ENCODE measurements at places on chromosomes 6 and 20. TPM values are rescaled to one million over a fixed set of nuclear protein-coding genes. Genes with fewer than 3 reads are reported as not detected.

The LPA gene
- not detected for total RNA-seq

The OR12D3 gene
- total RNA-seq, result not detected

The PRRT1 gene
- 1.5 TPM for total RNA-seq

The FRK gene
- not detected for total RNA-seq

The TUBB1 gene
- total RNA-seq, result not detected

The PRDM13 gene
- not detected for total RNA-seq

DNA sequence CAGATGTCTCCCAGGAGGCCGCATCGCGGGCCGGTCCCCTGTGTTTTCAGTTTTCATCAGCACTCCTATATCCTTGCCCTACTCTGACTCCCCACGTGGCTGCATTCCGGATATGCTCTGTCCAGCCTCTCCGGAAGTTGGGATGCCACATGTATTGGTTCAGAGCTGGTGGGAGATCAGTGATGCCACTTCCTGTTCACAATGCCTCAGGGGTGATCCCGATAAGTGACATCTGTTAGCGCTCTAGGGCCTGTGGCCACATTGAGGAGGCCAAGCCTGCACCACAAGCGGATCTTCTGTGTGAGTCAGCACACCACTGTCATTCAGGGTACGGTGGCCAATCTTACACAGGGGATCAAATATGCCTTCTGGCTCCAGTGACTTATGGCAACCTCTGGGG lies 57.8 kb downstream of the PPP1R3G start:
- H3K36me3 ChIP-seq, result no peaks in the 10 kb centered on the region
- no peak for DNase-seq
- no peak overlapping the region for H3K4me3 ChIP-seq
- no peaks in the 10 kb centered on the region for H3K27me3 ChIP-seq
- H3K4me1 ChIP-seq, result no peaks in the 10 kb centered on the region

DNA sequence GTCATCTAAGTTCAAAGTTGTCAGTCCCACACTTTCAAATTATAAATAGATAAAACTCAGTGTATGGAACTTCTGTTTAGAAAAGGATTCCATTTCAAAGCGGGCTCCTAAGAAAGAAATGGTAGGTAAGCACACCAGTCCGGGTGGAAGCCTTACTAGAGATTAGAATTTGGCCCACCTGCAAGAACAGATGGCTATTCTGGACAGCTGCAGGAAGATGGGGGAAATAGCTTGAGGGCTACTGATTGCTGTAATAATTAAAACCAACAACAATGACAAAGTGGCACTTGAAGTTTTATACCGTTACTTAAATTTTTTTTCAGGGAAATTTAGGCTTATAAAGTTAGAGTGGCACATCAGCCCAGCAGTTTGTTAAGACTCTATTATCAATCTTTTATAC lies 83.3 kb downstream of the HIVEP2 start:
- no peak for DNase-seq
- H3K36me3 ChIP-seq, result no peaks in the 10 kb centered on the region
- no peak overlapping the region for H3K4me3 ChIP-seq

DNA sequence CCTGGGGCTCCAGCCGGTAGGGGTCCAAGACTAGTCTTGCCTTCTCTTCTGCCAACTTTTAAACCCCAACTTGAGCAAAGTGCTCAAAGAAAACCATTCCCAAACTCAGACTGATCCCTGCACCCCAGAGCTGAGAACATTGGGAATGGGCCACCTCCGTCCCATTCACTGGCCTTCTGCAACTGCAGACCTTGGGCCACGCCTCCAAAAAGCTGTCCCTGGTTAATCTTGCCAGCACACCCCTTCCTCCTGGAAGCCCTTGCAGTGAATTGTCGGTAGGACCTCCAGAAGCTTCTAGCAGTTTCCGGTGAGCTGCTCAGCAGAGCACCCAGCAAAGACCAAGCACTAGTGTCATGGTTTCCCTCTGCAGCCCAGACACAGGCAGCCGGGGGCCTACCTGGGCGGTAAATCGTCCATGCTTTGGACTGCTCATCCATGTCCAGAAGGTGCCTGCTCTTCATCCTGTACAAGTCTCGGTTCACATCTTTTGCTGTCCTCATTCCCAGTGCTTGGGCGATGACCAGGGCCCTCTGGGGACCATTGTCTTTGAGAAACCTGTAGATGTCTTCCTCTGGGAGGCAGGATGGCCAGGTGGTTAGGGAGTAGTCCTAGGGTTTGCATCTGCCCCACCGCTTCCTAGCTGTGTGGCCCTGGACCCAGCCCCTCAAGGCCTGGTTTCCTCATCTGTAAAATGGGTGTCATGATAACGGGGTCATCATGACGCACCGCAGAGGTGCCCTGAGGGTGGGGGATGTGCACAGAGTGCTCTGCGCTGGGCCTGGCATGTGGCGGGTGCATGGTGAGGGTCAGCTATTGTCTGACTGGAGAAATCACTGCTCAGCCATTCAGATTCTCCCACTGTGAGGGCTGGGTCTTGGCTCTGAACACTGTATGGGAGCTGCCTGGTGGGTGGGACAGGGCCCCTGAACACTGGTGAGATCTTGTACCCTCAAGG lies 5.5 kb downstream of the ZBP1 start:
- H3K4me3 ChIP-seq, result no peak overlapping the region
- peaks cover 57% of the 10 kb centered on the region for H3K36me3 ChIP-seq
- DNase-seq, result no peak
- peaks cover 54% of the 10 kb centered on the region for H3K4me1 ChIP-seq
- H3K27me3 ChIP-seq, result no peaks in the 10 kb centered on the region
- H3K27ac ChIP-seq, result no peak overlapping the region

DNA sequence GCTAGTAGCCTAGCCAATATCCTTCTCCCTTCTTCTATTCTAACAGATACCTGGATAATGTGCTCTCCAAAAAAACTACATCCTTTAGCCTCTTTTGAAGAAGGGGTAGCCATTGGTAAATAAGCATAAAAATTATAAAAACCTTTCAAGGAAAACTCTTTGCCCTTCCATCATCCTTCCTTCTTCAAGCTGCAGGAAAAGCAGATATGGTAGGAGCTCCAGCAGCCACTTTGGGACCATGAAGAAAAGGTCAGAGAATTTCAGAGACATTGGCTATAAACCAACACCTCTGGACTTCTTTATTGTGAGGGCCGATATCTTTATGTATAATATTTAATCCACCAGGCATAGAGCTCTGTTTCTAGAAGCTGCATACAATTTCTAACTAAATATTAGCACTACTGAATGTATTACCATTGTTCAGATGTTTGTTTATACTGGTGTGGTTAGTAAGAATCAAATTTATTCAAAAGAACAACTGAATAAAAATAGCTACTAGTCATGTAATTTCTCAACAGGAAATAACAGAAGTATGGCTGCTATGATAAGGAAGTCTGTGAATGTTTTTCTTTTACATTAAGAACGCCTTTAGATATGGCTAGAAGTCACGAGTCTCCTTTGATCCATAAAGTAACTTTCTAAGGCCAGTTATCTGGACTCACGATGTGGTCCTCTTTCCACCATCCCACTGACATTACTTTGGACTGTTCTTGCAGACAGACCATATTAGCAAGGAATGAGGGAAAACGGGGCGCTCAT lies 32.2 kb downstream of the MYLK4 start:
- no peaks in the 10 kb centered on the region for H3K27me3 ChIP-seq
- DNase-seq, result no peak
- H3K27ac ChIP-seq, result no peak overlapping the region
- H3K36me3 ChIP-seq, result no peaks in the 10 kb centered on the region
- H3K4me1 ChIP-seq, result no peaks in the 10 kb centered on the region
- no peak overlapping the region for H3K4me3 ChIP-seq

DNA sequence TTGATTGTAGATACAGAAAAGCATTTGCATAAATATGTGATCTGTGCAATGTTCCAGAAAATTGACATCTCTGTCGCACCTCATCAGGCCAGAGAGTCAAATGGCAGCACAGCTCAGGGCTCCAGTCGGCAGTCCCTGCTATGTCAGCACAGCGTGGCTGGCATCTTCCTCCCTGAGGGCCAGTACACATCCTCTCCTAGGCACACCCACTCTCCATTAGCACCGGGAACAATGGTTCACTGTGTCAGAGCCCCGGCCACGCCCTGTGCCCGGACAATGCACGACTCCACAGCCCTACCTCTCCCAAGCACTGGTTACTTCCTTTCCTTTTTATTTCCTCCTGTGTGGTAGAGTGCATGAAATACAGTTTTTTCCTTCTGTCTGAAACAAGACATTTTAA lies 114.9 kb downstream of the FOXC1 start:
- no peaks in the 10 kb centered on the region for H3K36me3 ChIP-seq
- DNase-seq, result no peak
- H3K4me1 ChIP-seq, result no peaks in the 10 kb centered on the region
- no peak overlapping the region for H3K27ac ChIP-seq
- no peak overlapping the region for H3K4me3 ChIP-seq

- H3K4me1 ChIP-seq, result no peaks in the 10 kb centered on the region
- no peaks in the 10 kb centered on the region for H3K27me3 ChIP-seq
- H3K36me3 ChIP-seq, result no peaks in the 10 kb centered on the region
- no peak overlapping the region for H3K4me3 ChIP-seq
Measured at GRCh38 chr6:145546265-145546664, 189.1 kb downstream of the EPM2A start.

DNA sequence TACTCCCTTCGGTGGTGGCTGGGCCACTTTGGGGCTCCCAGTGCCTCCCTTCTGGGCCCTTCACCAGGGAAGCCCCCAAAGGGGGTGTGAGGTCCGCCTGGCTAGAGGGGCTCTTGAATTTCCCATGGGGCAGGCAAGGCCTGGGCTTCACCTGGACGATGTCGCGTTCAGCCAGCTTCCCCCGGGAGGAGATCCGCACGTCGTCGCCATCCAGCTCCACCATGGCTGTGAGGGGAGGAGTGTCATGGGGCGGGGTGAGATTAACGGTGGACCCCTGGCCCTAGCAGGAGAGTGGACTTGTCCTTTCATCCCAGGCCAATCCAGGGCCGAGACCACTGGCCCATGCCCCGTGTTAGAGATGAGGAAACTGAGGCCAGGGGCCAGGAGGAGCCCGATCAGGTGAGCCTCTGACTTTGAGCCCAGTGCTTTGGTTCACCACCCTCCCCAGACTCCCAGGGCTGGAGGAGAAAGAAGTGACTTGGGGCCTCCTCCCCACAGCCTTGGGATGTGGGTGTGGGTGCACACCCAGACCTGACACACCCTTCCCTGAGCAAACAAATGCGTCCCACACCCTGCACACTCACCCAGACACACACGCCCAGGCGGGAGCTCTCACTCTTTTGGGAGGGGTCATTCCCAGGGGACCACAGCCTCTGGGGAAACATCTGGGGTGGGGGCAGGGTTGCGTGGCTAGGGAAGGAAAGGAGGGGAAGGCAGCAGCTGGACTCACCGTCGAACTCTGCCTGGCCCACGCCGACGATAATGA lies 46.1 kb downstream of the RAB44 start:
- no peaks in the 10 kb centered on the region for H3K36me3 ChIP-seq
- no peak overlapping the region for H3K27ac ChIP-seq
- peaks cover 21% of the 10 kb centered on the region for H3K4me1 ChIP-seq
- no peaks in the 10 kb centered on the region for H3K27me3 ChIP-seq
- no peak for DNase-seq

GRCh38 chr20:25374842-25375241 lies 15.8 kb downstream of the ABHD12 start:
- no peaks in the 10 kb centered on the region for H3K27me3 ChIP-seq
- no peak overlapping the region for H3K27ac ChIP-seq
- H3K4me3 ChIP-seq, result no peak overlapping the region
- H3K4me1 ChIP-seq, result no peaks in the 10 kb centered on the region

DNA sequence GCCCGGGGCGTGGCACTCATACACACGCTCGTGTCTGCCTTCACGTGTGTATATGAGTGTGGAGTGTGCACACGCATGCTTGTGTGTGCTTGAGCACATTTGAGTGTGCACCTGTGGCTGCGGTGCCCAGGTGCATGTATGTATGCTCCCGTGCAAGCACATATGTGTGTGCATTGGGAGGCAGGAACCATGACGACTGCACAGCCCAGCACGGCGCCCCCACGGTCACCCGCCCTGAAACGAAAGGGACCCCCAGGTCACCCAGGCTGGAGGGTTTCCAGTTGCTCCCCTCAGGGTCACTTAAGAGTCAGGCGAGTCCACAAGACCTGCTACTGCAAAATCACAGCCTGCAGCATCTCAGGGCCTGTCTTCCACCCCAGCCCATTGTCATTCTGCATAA lies 94.7 kb downstream of the YTHDF1 start:
- no peaks in the 10 kb centered on the region for H3K36me3 ChIP-seq
- H3K27ac ChIP-seq, result no peak overlapping the region
- no peaks in the 10 kb centered on the region for H3K27me3 ChIP-seq
- H3K4me3 ChIP-seq, result no peak overlapping the region
- no peak for DNase-seq

GRCh38 chr6:131929976-131930375 lies 21.2 kb downstream of the CCN2 start:
- DNase-seq, result no peak
- H3K27me3 ChIP-seq, result no peaks in the 10 kb centered on the region
- H3K4me1 ChIP-seq, result no peaks in the 10 kb centered on the region
- H3K36me3 ChIP-seq, result no peaks in the 10 kb centered on the region

DNA sequence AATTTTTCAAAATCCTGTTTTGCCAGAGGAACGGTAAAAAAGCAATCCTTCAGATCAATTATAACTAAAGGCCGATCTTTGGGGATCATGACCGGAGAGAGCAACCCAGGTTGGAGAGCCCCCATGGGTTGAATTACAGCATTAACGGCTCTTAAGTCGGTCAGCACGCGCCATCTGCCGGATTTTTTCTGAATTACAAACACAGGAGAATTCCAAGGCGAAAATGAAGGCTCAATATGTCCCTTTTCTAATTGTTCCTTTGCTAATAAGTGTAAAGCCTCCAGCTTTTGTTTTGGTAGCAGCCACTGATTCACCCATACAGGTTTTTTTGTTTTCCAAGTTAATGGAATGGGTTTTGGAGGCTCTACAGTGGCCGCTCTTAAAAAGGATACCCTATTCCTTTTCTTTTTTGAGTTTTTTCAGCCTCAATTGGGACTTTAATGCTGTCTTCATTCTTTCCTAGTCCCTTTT lies 16.9 kb upstream of the PTCRA start:
- DNase-seq, result peak; percentile 74
- H3K4me1 ChIP-seq, result peaks cover 8% of the 10 kb centered on the region
- no peaks in the 10 kb centered on the region for H3K27me3 ChIP-seq
- H3K27ac ChIP-seq, result no peak overlapping the region
- no peaks in the 10 kb centered on the region for H3K36me3 ChIP-seq
- no peak overlapping the region for H3K4me3 ChIP-seq

DNA sequence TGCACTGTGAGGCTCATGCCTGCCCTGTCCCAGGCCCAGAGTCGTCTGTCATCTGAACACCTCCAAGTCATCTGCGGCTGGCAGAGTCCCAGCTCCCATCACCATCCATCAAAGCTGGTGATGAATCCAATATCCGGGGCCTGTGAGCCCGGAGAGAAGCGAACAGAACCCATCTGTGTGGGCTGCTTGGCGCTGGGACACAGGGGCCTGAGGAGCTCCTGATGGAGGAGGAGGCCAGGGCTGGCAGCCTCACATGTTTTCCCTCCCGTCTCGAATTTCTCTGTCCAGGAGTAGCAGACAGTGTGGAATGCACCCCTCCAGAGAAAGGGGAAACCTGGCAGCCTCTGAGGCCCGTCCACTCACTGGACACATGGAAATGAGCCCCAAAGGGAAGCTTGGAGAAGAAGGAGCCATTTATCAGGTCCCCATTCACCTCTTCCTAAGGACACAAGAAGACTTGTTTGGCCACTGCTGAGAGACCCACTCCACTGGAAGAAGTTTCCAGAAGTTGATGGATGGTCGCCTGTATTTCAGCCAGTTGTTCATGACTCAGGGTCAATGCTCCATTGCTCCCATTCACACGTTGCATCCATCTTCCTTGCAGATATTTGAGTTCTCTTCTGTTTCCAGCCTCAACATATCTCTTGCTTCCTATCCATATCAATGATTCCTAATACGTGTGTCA lies 307.5 kb upstream of the SULF2 start:
- H3K4me3 ChIP-seq, result no peak overlapping the region
- H3K4me1 ChIP-seq, result no peaks in the 10 kb centered on the region
- no peak for DNase-seq
- H3K27ac ChIP-seq, result no peak overlapping the region
